ENCODE measurements at places on chromosomes 7 and 10. TPM values are rescaled to one million over a fixed set of nuclear protein-coding genes. Genes with fewer than 3 reads are reported as not detected.

CALML3 gene
- total RNA-seq, result not detected

C10orf95 gene
- total RNA-seq, result 10.3 TPM

DNA sequence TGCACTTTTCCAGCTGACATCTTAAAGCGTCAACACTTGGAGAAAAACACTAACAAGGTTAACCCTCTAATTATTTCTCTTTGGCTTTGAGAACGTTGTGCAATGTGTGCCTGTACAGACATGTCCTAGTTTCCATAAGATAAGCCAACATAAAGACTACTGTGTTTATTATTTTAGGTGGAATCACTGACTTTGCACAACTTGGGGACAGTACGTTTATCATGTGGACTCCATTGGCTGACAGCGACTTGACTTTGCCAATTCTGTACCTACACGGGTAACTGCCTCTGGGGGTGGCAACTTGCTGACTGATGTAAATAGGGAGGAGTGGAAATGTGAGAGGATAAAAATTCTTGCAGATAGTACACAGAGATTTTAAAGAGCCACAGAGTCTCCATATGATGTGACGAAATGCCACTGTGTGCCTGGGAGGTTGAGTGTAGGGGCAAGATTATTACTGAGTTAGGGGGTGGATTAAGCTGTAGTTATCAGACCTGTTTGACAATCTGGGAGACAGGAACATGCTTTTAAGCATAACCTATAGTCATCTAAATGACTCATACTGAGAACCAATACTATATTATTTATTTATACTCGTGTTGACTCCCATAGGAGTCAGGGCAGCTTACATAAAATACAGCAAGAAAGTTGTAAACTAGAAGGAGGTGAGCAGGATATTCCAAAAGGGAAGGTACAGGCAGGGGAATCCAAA is 21.0 kb downstream of the SLC13A4 start:
- DNase-seq, result no peak

C7orf25 gene
- 9.2 TPM for total RNA-seq

- DNase-seq, result peak; percentile 71
Measured at GRCh38 chr10:77159538-77160110, 478.0 kb downstream of the KCNMA1 start.

GRCh38 chr10:1379601-1380000 is 323.4 kb downstream of the WDR37 start:
- DNase-seq, result no peak

PSAP gene
- total RNA-seq, result 614 TPM

- no peak for DNase-seq
Measured at GRCh38 chr10:71905164-71905563, 54.1 kb upstream of the PSAP start.

OPALIN gene
- not detected for total RNA-seq

GRCh38 chr10:45152726-45153125 is 152.0 kb downstream of the ZNF22 start:
- no peak for DNase-seq

- no peak for DNase-seq
Measured at GRCh38 chr10:47310090-47310505, 10.1 kb downstream of the GDF10 start.

GRCh38 chr10:98391065-98391464 is 23.9 kb downstream of the PYROXD2 start:
- DNase-seq, result no peak

GRCh38 chr10:122188706-122189105 is 82.4 kb upstream of the BTBD16 start:
- DNase-seq, result no peak

IL2RA gene
- not detected for total RNA-seq

DNA sequence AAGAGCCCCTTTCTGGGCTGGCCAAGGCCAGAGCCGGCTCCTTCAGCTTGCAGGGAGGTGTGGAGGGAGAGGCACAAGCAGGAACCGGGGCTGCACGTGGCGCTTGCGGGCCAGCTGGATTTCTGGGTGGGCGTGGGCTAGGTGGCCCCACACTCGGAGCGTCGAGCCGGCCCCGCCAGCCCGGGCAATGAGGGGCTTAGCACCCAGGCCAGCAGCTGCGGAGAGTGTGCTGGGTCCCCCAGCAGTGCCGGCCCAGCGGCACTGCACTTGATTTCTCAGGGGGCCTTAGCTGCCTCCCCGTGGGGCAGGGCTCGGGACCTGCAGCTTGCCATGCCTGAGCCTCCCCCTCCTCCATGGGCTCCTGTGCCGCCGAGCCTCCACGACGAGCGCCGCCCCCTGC is 48.1 kb downstream of the SH2D4B start:
- DNase-seq, result no peak

- DNase-seq, result no peak
Measured at GRCh38 chr7:55690-56248, 136.6 kb upstream of the FAM20C start.

GATA3 gene
- total RNA-seq, result 3.2 TPM

DNA sequence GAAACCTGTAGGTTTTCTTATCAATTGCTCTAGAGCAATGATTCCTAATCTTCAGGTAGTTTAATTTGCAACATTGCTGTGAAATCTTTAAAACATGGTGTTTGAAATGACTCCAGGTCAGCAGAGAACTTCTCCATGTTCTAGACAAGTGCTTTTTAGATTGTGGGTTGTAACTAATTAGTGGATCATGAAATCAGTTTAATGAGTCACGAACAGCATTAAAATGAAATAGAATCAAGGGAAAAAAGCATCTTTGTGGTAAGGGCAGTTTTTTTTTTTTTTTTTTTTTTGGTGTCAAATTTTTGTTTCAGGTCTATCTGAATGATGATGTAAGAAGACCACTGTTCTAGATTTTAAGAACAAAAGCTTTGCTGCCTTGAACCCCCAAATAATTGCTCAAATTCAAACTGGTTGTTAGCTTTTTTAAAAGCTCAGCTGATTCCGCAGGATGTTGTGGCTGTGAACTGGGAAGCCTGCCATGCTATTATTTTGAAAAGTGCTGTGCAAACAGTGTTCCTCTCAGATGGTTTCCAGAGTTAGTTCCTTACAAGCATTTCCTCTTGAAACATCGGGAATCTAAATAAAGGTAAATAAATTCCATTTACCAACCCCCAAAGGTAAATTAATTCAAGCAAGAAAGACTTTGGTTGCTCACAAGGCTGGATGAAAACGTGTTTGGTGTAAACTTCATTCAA is 13.1 kb upstream of the PDK4 start:
- no peak for DNase-seq

MEOX2 gene
- total RNA-seq, result not detected

DNA sequence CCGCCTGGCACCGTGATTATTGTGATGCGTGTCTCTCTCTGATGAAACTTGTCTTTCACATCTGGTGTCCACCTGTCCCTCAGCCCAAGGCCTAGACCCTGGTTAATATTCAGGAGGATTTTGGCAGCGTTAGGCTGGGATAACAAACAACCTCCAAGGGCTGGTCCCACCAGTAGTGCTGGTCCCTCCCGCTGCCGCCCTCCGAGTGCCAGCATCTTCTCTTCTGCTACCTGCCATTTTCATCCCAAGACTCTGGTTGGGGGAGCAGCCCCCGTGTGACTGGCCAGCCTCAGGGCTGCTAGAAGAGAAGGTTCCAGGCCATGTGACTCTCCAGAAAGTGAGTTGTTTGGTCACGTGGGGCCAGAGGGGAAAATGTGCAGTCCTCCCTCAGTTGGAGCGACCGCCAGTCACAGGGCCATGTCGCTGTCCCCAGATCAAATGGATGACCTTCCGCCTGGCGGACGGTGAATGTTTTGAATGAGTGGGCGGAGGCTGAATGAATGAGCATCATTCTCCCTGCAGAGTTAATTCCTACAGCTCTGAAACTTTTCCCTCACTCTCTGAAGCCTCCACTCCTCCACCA is 479.9 kb upstream of the FOXK1 start:
- DNase-seq, result no peak

DNA sequence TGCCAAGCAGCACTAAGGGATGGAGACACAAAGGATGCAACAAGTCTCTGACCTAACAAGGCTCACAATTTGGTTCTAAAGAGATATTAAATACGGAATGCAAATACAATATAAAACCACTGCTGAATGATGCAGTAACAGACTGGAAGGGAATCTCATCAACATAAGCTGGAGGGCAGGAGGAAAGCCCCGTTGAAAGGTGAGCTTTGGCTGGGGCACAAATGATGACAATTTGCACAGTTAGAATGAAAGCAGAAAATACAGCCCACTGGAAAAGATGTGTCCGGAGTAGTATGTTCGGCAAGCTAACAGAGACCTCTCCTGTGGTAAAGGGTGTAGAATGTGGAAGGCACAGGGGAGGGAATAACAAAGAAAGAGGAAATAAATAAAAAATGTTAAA is 26.1 kb downstream of the PAXIP1 start:
- no peak for DNase-seq

GRCh38 chr10:93357680-93358079 is 124.5 kb downstream of the MYOF start:
- no peak for DNase-seq

DNA sequence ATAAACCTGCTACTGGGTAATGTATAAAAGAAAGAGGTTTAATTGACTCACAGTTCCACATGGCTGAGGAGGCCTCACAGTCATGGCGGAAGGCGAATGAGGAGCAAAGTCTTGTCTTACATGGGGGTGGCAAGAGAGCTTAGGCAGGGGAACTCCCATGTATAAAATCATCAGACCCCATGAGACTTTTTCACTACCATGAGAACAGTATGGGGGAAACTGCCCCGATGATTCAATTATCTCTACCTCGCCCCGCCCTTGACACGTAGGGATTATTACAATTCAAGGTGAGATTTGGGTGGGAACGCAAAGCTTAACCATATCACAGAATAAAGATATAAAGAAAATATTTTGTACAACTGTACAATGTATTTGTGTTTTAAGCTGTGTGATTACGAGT is 39.4 kb upstream of the PLCE1 start:
- no peak for DNase-seq

DNA sequence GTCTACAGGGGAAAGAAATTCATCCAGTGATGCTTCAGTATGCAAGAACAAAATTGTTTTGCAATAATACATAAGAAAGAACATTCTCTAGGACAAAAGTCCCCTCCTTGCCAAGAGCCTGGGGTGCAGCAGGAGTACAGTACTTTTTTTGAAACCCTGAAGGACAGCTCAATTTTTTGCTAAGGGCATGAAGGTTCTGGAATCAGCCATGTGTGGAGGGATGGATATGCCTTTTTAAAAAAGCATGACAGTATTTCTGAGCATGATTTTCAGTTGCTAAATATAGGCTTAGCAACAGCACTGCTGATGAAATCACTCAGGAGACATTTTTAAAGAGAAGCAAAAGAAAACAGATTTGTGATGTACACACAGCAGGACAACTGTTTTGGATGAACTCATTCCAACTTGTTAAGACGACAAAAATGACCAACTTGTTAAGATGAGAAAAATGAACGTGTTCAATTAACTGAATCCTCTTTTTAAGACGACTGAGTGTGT is 39.3 kb downstream of the HBP1 start:
- no peak for DNase-seq

DNA sequence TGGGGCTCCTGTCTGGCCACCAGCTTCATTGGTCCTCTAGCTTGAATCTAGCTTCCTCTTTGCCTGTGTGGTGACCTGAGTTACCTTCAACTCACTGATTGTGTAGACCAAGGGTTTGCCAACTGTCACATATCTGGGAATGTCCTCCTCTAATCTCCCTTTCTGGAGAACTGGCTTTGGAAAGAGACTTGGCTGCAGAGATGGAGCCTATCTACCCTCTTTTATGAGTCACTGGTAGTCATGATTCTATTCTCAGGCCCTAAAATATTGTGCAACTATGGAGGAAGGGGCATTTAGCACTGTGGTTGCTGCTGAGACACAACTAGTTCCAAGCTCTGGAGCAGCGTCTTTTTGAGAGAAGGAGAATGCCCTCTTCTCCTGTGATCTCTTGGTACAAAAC is 691.3 kb downstream of the KCNMA1 start:
- no peak for DNase-seq

GGCT gene
- total RNA-seq, result 58.0 TPM

- peak; percentile 45 for DNase-seq
Measured at GRCh38 chr7:22694597-22695207, 32.3 kb upstream of the IL6 start.

- no peak for DNase-seq
Measured at GRCh38 chr7:17298102-17298839, at the start of gene AHR. TSS of gene AHR (plus strand) at chr7:17298652. CDS start at chr7:17299265, 613 bp downstream.

CRYGN gene
- not detected for total RNA-seq

DNA sequence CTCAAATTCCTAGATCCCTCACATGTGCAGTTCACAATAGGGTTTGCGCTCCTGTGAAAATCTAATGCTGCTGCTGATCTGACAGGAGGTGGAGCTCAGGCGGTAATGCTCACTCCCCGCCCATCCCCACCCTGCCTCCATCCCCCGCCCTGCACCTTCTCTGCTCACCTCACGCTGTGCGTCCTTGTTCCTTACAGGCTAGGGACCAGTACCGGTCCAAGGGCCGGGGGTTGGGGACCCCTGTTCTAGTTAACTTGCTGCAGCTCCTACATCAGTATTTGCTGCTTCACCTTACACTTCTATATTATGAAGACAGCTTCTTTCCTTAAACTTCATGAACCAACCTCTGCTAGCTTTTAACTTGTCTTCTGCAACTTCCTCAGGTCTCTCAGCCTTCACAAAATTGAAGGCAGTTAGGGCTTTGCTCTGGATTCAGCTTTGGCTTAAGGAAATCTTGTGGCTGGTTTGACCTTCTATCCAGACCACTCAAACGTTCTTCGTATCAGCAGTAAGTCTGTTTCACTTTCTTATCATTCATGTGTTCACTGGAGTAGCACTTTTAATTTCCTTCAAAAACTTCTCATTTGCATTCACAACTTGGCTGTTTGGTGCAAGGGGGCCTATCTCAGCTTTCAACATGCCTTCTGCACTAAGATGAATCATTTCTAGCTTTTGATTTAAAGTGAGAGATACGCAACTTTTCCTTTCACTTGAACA is 1.7 kb upstream of the TNKS2 start:
- no peak for DNase-seq

CDC14C gene
- total RNA-seq, result 0.06 TPM

GRCh38 chr10:130027716-130028464 is 63.8 kb upstream of the EBF3 start:
- no peak for DNase-seq

SPDYE2 gene
- not detected for total RNA-seq

DNA sequence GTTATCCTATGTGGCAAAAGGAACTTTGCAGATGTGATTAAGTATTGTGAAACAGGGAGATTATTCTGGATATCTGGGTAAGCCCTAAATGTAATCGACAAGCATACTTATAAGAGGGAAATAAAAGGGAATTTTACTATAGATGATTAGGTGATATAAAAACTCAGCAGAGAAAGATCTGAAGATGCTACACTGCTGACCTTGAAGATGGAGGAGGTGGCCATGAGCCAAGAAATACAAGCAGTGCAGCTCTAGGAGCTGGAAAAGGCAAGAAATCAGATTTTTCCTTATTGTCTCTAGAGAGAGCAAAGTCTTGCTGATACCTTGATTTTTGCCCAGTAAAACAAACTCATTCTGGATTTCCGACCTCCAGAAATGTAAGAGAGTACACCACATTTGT is 67.7 kb downstream of the BRAF start:
- DNase-seq, result no peak

- DNase-seq, result no peak
Measured at GRCh38 chr10:43903451-43903850, 254.8 kb upstream of the ZNF32 start.

DNA sequence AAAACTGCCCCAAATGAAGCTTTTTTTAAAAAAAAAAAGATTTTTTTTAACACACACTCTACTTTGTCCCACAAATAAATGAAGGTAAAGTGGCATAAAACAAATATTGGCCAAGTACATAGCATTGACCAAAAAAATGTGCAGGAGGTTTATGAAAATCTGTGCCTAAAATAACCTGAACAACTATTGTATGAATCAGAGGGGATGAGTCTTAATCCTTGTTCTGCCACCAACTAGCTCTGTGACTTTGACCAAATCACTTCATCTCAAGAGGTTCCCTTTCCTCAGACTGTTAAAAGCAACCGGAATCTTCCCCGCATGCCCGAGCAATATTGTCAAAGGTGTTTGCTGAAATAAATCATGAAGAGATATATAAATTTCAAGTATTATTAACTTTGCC is 150.4 kb upstream of the NEBL start:
- no peak for DNase-seq
